ENCODE measurements at places on chromosomes 12 and 14.
A peak's percentile ranks its signal among the peaks of the same experiment; 100 is the strongest.

- DNase-seq: no peak
Observed at GRCh38 chr12:45348986-45349385, 133.1 kb downstream of the ANO6 start.

- DNase-seq: no peak
Observed at GRCh38 chr12:105445649-105446048, 115.2 kb downstream of the C12orf75 start.

GRCh38 chr12:33226671-33227070, 212.9 kb downstream of the SYT10 start:
- DNase-seq: no peak

- no peak for DNase-seq
Observed at GRCh38 chr12:52046859-52047258, 4.4 kb upstream of the NR4A1 start.

DNA sequence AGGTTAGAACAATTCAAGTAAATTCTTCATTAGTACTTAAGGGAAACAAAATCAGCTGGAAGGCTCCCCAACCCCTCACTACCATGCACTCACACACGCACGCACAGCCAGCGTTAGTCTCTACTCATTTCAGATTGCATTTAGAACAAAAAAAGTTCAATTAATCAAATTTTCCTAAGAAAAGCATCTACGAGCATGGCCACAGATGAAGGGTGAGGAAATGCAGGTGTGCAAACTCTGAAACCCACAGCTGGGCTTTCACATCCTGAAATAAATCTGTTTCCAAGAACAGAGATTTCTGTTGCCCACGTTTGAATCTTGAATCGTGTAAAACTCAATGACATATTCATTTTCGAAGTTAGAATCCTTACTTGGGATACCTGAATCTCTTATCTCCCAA, 62.6 kb downstream of the SEL1L start:
- peak; percentile 59 for DNase-seq

GRCh38 chr12:69392179-69392928, 32.8 kb downstream of the YEATS4 start:
- no peak for DNase-seq

DNA sequence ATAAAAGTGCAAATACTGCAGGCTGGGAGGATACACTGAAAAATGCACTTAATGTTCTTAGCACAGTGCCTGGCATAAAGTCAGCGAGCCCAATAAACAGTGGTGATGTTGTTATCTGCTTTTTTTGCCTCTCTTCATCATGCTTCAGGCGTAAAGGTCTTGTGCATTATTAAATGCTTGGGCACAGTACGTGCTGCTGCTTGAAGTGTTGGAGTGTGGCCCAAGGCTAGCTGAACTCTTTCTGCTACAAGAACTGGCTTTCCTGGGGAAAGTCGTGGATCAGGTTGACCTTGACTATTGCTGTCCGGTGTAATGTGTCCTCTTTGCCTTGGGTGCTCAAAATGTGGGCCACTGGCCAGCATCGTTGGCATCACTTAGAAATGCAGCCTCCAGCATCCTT, 43.0 kb downstream of the SMOC1 start:
- no peak for DNase-seq

- DNase-seq: no peak
Observed at GRCh38 chr12:68953536-68953935, 20.6 kb upstream of the CPM start.

DNA sequence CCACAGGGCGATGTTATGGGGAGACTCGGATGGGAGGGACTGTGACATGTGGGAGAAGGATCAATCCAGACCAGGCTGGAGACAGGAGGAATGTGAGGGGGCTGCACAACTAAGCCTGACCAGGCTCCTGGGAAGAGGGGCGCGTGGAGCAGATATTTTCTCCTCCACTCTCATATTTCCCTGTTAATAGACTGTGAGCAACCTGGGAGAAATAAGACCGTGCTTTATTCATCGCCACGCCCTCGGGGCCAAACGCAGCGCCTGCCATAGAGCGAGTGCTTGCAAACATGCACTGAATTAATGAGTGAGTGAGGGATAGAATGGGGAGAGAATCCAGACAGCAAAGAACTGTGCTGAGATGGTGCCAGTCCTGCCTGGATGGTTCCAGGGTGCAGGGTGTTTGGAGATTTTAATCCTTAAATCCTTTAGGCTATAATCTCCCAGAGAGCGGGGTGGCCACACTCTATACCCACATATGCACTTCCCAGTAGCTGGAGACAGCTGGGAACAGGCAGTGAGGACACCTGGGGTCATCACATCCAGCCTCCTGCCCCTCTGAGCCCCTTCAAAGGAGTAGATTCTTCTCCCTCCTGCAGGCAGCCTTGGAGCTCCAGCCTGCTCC, 13.6 kb upstream of the FAIM2 start:
- DNase-seq: no peak

DNA sequence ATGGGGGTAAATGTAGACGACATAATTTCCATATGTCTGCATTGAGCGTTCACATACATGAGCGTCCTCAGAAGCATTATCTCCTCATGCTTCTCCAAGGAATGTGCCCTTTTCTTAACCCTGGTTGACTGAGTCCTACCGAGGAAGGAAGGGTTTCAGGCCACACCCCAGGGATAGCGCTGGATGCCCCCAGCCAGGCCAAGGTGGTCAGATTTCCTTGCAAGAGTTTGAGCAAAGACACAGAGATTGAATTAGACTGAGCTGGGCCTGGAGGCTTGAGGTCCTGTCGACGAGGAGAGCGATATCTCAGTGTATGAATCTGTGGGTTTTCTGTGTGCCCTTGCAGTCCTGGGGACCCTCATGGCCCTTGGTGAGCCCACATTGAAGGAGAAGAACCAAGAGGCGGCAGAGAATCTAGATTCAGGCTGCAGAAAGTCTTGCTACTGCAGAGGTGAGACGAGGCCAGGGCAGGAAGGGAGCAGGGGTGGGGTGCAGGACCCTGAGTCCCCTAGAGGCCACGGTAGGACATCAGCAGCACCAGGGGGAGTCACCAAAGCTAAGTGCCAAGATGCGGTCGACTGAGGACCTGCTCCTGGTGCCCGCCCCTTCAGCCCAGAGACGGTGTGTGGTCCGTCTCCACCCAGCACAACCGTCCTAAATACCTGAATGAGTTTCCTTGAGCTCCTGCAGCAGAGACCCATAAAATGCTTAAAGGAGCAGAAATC, 94.7 kb upstream of the DIO3 start:
- no peak for DNase-seq
